ENCODE measurements at places on chromosomes 1 and 21.

DNA sequence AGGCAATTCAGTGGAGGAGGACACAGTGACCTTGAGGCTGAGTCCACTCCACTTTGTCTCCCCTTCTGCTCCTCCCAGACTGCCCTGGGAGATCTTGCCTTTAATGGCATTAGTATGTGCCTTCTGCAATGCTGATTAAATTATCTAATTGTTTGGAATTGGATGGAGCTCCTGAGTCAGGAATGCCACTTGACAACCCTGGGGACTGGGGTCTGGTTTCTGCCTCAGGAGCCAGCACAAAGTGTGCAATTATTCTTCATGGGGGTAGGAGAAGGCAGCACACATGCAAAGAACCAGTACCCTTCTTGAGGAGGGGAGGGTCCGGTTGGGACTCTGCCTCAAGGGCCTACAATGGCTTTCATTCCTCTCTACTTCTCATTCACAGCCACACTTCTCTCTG is 11.9 kb upstream of the PLXNA2 start:
- no peak for DNase-seq

- no peak for DNase-seq
Observed at GRCh38 chr1:220552672-220553260, 24.8 kb downstream of the MARK1 start.

DNA sequence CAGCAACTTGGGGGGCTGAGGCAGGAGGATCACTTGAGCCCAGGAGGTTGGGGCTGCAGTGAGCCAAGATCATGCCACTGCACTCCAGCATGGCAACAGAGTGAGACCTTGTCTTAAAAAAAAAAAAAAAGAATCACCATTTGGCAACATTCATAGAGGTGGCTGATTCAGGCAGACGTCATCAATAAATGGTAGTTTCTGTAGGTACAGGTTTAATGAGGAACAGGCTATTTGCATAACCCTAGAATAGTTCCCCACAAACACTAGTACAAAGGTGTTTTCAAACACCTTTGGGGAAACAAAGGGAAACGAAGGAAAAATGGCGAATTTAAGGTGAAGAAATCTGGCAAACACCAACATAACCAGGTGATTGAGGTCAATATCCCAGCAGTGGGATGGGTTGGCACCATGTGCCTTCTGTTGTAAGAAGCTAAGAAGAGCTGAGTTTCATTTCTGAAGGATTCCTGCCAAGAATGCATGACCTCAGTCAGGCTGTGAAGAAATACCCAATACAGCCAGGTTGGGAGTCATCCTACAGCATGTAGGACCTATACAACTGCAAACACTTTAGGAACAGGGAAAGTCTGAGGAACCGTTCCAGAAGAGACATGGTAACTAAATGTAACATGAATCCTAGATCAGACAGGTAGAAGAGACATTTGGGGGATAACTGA is 5.6 kb downstream of the LPAR3 start:
- no peak for DNase-seq

- no peak for DNase-seq
Observed at GRCh38 chr1:18654599-18654998, 24.0 kb downstream of the PAX7 start.

- DNase-seq: no peak
Observed at GRCh38 chr1:15259622-15260007, 12.6 kb downstream of the FHAD1 start.

DNA sequence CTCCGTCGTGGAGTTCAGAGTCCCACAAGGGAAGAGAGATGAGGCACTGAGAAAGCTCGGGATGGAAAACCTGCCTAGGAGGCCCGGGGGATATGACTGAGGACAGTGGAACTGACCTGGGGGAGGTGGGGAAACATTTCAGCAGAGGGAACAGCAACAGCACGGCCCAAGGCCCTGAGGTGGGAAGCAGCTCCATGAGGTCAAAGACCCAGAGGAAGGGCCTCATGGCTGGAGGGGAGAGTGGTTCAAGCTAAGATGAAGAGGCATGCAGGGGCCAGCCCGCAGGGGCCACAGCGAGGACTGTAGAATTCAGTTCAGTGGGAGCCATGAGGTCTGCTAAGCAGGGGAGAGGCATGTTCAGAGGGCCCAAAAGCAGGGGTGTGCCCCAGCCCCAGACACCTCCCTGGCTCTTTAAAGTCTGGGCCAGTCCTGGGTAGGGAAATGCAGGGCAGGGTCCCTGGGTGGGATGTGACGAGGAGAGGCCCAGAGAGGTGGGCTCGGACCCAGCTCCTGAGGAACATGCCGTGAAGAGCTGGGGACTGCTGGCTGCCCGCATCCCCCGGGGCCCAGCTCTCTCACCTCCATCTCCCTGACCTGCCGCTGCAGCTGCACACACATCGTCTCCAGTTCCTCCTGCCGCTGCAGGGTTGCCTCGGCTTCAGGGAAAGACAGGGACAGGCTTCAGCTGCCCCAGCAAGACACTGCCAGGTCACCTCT is 9.9 kb downstream of the UBXN11 start:
- no peak for DNase-seq

- DNase-seq: no peak
Observed at GRCh38 chr1:67947114-67947513, 103.3 kb downstream of the DIRAS3 start.

DNA sequence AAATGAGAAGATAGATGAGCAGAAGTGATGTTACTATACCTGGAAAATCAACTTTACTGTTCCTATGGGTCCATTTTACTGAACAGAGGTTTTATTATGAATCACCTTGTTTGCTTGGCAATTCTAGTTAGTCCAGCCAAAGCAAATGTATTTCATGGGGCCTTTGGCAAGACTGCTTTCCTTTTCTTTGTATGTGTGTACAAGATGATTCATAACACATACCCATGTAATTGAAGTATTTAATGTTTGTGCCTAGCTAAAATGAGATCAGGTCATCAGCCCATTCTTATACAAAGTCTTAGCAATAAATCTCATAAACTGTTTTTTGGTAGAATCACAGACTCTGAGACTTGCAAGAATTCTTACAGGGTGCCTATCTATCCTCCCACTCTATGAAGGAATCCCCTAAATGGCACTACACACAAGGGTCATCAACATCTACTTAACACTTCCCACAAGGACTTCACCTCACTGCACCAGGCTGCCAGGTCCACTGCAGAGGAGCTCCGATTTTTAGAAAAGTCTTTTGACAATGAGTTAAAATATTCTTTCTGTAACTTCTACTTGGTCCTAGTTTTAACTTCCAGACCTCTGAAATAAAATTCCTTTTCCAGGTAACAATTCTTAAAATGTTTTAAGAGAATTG is 58.5 kb downstream of the LPAR3 start:
- no peak for DNase-seq

DNA sequence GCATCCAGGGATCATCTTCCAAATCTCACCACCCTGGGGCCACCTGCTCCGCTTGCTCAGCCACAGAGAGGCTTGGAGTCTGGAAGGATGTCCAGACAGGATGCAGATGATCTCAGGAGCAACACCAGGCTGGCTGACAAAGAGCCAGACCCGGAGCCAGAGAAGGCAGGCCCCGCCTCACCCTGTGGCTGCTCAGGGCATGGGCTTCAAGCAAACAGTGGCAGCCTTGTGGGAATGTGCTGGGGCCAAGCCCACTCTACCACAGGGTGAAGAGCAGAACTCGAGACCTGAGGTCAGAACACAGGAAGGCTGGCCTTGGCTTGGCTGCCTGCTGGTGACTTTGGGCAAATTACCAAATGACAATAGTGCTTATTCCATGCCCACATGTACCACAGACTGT is 45.5 kb downstream of the MRPL37 start:
- DNase-seq: no peak

- DNase-seq: no peak
Observed at GRCh38 chr1:118928739-118929554, 59.2 kb downstream of the TBX15 start.

GRCh38 chr1:53331446-53332185 is 3.7 kb upstream of the LRP8 start:
- DNase-seq: no peak

- no peak for DNase-seq
Observed at GRCh38 chr1:22239378-22239777, 96.5 kb upstream of the WNT4 start.

GRCh38 chr1:206036663-206037455 is 13.2 kb upstream of the CTSE start:
- DNase-seq: no peak

DNA sequence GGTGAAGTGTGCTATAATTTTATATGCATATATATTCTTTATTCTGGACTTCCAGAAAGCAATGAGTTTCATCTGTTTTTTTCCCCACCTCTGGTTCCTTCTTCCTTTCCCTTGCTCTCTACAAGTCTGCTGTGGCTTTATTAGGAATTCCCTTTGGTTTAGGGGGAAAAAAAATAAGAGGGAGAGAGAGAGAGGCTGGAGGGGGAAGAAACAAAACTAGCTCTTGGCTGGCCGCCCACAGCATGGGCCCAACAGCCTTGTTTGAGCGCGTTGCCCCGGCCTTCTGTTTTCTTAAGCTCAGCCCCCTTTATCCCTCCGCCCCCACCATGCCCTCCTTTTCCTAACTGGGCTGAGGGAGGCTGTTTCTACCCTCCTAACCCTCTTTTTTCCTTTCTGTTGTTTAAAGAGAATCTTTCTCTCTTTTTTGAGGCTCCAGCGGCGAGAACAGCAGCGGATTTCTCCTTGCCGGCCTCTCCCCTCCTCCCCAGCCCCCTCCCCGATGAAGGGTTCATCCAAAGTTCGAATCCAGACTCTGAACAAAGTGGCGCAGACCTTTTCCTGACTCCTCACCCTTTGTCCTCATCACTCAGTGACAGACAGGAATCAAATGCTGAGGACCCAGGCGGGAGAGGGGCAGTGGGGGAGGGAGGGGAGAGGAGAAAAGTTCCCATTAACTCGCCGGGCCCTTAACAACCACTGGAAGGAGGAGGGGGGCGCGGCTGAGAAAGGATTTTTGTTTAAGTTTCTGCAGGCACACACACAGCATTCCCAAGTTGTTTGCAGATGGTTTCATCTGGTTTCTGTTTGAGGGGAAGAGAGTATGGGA is 29.7 kb downstream of the PBX1 start:
- DNase-seq: no peak

DNA sequence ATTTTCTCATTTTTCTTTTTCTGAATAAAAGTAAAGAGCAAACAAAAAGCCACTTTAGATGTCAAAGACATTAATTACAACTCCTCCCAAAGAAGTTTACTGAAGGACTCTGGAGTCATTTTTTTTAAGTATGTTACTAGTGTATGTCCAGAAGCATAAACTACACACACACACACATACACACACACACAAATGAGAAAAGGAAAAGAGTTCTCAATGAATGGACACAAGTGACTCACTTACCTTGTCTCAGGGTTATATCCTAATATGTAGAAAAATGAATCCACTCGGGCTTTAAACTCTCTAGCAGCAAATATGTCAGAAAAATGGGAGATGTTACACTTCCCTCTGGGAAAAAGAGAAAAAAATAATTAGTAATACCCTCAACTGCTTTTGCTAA is 223.1 kb downstream of the SLC45A1 start:
- DNase-seq: no peak

DNA sequence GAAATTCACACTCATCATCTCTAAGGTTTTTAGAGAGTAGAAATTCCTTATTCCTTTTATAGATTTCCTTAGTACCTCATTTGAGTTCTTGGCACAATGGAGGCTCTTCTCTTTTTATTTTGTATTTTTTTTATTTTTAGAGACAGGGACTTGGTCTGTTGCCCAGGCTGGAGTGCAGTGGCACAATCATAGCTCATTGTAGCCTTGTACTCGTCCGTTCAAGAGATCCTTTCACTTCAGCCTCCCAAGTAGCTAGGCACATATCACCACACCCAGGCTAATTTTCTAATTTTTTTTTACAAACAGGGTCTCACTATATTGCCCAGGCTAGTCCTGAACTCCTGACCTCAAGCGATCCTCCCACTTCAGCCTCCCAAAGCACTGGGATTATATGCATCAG is 29.6 kb downstream of the RGL1 start:
- no peak for DNase-seq

DNA sequence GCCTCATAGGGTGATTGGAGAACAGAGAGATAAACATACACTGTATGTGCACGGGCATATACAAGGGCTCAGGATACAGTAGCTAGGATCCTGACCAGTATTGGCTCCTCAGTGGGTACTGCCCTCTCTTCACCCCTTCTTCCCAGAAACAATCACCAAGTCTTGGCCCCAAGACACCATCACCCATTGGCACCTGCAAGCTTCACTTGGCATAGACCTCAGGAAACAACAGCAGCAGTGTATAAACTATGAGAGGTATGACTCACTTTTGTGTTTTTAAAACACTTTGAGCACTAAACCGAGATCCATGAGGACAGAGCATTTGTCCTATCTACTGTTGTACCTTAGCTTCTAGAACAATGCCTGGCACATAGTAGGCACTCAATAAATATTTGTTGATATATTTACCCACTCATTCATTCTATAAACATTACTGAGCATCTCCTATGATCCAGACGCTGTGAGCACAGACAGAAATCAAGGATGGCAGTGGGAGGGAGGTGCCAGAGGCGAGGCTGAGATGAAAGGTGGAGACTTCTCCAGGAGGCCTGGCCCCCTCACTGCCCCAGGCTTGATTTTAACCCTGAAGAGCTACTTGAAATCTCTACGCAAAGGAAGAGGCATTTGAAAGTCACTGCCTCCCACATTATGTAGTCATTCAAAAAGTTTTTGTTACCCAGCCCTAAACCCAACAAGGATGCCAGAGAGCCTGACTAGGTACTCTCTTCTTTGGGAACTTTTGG is 95.2 kb downstream of the CAMK2N1 start:
- DNase-seq: no peak

DNA sequence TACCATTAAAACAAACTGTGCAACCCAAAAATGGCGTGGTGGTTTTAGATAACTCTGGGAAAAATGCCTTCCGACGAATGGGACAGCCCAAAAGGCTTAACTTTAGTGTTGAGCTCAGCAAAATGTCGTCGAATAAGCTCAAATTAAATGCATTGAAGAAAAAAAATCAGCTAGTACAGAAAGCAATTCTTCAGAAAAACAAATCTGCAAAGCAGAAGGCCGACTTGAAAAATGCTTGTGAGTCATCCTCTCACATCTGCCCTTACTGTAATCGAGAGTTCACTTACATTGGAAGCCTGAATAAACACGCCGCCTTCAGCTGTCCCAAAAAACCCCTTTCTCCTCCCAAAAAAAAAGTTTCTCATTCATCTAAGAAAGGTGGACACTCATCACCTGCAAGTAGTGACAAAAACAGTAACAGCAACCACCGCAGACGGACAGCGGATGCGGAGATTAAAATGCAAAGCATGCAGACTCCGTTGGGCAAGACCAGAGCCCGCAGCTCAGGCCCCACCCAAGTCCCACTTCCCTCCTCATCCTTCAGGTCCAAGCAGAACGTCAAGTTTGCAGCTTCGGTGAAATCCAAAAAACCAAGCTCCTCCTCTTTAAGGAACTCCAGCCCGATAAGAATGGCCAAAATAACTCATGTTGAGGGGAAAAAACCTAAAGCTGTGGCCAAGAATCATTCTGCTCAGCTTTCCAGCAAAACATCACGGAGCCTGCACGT is 82.1 kb downstream of the PRDM2 start:
- no peak for DNase-seq

GRCh38 chr1:21212126-21212525 is 35.4 kb upstream of the EIF4G3 start:
- DNase-seq: no peak

DNA sequence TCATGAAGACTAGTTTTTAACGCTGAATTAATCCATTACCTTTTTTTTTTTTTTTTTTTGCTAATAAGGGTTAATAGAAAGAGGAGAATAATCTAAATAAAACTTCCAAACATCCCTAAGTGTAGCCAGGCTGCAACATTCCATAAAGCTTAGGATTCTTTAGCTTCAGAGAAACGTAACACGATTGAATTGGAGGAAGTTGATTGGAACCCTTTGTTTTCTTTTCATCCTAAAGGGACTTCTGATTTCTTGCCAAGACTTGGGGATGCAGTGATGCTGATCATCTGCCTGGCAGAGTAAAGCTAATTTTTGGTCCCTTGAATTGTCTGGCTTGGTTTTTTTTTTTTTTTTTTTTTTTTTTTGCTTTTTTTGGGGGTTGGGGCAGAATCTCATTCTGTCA is 142.9 kb downstream of the VPS13D start:
- no peak for DNase-seq
